ENCODE measurements at places on chromosomes 4 and X.

DNA sequence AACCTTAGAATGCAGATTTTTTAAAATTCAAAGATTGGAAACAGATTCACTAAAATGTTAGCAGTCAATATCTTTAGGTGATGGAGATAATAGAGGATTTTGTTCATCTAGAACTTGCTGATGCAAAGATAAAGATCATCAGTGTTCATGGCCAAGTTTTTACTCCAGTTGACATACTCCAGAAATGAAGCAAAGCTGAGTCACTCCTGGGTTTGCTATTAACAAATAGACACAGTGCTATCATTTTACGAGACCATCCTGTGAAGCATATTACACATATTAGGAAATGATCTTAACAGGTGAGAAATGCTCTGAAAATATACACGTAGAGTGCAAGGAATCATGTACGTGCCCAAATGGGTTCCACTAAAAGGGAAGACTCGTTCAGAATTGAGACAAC is 170.6 kb upstream of the FAM9B start:
- ATAC-seq = no peak

- ATAC-seq = no peak
These were observed 35.0 kb upstream of the CDKN2AIP start for GRCh38 chr4:183409483-183409882.

DNA sequence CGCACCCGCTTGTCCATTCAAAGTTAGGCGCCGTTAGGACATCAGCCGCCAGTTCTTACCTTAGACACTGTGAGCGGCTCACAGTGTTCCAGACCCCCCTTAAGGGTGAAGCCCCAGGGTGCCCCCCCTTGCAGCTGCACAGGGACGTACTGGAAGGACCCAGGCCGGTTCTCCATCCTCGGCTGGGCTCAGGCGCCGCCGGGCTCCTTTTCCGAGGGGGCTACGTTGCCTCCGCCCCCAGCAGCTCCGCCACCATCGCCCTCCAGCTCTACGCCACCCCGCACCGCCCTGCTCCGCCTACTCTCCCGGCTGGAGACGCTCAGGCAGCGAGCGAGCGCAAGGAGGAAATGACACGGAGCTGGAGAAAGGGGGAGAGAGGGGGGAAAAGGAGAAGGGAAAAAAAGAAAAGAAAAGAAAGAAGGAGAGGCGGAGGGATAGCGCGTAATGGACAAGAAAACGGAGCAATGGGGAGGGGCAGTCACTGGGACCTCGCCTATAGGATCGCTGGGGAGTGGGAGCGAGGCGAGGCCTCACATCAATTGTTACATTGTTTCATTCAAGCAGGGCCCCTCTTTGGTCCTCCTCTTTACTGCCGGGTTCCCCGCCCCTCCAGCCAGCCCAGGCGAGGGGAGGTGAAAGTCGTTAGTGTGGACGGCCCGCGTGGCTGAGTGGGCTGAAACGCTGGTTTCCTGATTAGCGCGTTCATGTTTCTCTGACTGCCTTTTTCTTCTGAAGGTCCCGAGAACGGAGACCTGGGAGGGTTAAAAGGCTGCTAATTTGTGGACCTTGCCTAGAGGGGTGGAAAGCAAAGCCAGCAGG is at the start of gene SHROOM4:
Gene SHROOM4 (minus strand): TSS at position 352 of the 819 bp plus-strand sequence. CDS start 176 bp downstream, at position 176.
- no peak for ATAC-seq

GRCh38 chrX:336227-336626 is 17.6 kb upstream of the GTPBP6 start:
- no peak for ATAC-seq

- ATAC-seq = no peak
These were observed 766 bp upstream of the DNAJB14 start for GRCh38 chr4:99947190-99947578.

- ATAC-seq = no peak
These were observed at the start of gene ANXA3 for GRCh38 chr4:78551420-78552351. Gene ANXA3, plus strand, starts transcription at chr4:78551770. Its CDS starts 2,704 bp downstream, at chr4:78554474.

DNA sequence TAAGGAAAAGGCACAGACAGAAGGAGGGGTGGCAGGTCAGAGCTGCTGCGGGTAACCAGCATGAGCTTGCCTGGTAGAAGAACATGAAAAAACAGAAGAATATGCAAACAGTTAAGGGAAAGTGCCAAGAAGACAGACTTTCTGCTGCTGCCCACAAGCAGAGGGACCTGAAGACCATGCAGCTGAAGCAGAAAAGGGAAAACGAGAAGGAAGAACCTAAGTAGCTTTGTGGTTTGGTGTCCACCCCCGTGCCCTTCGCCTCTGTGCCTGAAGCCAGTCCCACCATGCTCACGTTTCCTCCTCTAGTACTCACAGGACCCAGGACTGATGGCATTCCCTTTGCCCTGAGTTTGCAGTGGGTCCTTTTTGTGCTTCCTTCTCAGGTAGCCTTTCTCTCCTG is 62.8 kb downstream of the UBA6 start:
- ATAC-seq = no peak

DNA sequence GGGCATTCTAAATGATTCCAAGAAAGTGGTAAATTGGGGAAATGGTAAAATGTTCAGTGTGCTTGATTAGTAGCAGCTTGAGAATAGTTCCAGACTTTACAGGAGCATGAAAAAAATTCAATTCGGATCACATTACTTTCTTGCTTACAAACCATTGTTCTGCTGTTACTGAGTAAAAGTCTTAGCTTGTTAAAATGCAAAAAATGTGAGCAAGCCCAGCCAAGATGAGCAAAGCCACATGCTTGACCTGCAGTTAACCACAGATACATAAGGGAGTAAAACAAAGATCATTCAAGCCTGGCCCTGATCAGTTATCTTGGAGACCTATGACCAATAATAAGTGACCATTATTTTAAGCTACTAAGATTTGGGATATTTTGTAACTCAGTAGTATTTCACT is 562.9 kb upstream of the MAGEB2 start:
- ATAC-seq = no peak

DNA sequence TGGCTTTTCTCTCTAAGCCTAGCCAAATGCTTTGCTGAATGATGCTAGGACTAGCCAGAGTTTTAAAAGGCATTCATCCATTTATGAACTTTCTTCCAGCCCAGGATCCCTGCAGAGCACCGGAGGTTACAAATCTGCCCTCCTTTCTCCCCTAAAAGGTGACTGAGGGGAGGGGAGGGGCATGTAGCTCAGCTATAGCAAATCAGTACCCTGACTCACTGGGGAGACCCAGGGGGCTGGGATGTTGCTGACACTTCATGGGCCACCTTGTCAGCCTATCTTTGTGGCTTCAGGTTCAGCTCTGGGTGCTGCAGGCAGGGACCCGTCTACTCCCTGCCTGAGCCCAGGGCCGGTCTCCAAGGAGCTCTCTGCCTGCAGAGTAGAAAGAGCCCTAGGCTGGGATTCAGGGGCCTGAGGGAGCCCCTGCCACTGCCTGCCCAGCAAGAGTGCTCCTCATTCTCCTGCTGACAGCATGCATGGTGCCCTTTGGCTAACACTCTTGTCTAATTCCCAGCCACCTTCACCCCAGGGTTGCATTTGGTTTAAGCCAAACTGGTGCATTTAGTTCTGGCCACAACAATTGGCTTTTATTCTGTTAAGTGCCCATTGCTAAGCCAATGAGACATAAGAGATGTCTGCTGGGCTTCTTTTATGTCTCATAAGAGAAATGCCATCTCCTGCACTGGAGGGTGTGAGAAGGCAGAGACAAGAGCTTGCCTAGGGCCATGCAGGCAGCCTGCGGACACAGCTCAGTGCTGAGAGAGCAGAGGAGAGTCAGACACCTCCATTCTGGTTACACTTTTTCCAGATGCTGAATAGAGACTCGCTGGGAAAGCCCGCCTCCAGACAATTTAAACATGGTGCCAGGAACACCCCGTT is 11.9 kb upstream of the UBA6 start:
- no peak for ATAC-seq

GRCh38 chr4:53855581-53856250 is 208.7 kb downstream of the CHIC2 start:
- ATAC-seq = no peak

- no peak for ATAC-seq
These were observed 1689.5 kb upstream of the PCDH10 start for GRCh38 chr4:131459430-131460101.

DNA sequence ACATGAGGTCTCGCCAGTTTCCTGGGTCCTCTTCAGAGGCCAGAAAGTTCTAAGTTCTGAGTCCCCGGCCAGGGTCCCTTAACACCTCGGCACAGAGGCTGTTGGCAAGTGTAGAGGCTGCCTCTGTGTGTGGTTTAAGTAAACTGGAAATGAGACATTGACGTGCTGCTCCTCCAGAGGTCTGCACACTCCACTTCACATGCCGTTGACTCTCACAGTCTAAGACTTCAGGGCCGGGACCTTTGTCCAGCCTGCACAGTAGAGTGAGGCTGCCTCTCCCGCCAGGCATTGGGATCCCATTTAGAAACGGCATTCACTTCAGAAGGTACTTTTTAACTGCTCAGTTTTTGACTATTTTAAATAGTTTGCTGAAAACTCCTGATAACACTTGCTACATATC is 10.6 kb upstream of the TADA2B start:
- no peak for ATAC-seq

DNA sequence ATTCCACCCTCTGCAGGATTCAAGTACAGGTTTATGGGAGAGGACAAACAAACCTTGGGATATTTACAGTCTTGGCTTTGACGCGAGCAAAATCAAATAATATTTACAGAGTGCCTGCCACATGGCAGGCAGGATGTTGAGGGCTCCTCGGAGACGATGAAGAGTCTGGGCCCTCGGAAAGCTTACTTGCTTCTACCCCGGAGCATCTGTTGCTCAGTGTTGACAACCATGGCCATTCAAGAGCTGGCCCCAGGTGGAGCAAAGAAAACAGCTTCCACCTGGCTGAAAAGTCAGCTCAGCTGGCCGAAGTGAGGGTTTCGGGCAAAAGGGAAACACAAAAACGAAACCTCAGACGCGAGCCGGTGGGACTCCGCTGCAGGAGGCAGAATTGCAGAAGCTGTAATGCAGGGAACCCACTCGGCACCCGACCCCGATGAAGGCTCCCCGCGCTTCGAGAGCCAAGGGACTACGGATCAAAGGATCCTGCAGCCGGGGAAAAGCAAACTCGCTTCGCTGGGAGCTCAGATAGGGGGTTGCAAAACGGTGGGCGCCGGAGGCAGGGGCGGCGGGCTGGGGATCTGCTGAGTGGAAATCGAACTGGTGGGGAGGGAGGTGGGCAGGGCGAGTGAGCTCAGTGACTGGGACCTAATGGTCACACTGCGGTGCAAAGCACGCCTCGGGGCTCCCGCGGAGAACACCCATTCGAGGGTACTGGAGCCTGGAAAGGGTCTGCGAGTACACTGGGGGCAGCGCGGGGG is 805 bp downstream of the ATP8A1 start:
- ATAC-seq = no peak

DNA sequence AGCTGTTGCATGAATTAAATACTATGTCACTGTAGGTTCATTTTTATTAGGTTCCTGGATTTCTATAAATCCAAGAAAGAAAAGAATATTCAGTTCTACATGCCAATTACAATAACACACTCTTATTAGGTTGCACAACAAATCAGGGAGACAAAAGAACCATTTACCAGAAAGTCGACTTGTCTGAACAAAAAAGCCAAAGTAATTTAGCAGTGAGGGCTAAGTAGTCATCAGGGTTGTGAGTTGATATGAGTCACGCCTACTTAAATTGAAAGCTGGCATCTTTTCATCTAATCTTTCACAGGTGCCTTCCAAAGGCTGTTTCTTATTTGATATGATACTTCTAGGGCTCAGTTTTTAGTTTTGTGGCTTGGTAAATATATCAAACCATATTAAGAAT is 25.4 kb upstream of the GNRHR start:
- no peak for ATAC-seq

GRCh38 chr4:84159762-84160161 is 339.3 kb downstream of the NKX6-1 start:
- no peak for ATAC-seq

DNA sequence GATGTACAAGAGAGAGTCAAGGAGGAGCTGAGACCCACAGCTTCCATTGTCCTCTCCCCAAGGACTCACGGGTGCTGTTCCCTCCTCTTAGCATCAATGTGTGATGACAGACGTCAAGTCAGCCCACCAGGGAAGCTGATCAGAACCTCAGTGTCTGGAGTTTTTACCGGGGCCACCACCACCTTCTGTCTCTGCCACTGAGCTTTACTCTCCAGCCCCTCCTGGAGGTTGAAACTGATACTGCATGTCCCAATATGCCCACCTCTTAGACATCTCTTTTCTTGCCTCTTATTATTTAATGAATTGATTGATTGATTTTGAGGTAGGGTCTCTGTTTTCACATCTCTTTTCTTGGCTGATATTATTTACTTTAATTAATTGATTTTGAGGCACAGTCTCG is 10.3 kb upstream of the AKAP17A start:
- no peak for ATAC-seq

- no peak for ATAC-seq
These were observed 34.3 kb downstream of the TMEM164 start for GRCh38 chrX:110037178-110037577.

GRCh38 chr4:55732864-55733263 is 86.7 kb upstream of the EXOC1L start:
- ATAC-seq = no peak

DNA sequence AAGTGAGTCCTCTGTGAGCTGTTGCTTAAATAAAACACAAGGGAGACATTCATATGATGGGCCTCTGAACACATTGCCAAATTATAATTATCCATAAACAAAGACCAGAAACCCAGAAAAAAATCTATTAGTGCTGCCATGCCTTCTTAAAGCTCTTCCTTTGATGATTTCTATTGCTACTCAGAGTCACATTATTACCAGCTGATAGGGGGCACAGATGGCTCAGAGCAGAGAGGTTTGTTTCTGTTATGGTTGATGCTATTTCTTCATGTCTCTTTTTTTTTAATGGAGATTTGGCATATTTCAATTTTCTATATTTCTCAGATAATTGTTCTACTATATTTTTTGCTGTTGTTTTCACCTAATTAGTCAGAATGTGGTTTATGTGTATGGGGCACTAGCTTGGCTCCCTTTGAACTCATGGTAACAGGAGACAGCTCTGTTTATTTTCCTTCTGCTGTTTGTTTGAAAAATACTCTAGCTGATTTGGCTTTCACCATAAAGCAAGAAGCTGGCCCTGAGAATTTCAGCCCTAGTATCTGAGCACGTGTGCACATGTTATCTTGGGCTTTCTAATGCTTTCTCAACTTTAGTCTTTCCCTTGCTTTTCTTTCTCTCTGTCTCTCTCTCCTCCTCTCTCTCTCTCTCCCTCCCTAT is 568.8 kb downstream of the PPARGC1A start:
- no peak for ATAC-seq

GRCh38 chr4:110808351-110808878 is 185.5 kb upstream of the PITX2 start:
- no peak for ATAC-seq

DNA sequence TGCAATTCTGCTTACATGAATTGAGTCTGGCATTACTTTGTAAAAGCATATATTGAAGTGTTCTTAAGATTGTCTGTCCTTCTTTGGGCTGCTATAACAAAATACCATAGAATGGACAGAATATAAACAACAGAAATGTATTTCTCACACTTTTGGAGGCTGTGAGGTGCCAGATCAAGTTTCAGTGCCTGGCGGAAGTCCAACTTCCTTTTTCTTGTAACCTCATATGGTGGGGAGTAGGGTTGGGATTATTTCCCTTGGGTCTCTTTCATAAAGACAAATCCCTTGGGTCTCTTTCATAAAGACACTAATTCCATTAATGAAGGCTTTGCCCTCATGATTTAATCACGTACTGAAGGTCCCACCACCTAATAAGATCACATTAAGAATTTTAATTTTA is 199.3 kb upstream of the GRID2 start:
- no peak for ATAC-seq

- ATAC-seq = no peak
These were observed 55.5 kb downstream of the SPANXN4 start for GRCh38 chrX:143081231-143081630.

All from activated CD4-positive, CD25-positive, alpha-beta regulatory T cell treated with anti-CD3 and anti-CD28 coated beads, Interleukin-2, amount 50 U/mL, for 24 hours (primary cell).